Stimulated activated CD4-positive, alpha-beta T cell treated with anti-CD3 and anti-CD28 coated beads, TNF-alpha, amount 100 ng/mL, for 4 hours (primary cell): ENCODE measurements at places on chromosomes 12 and 14.

- no peak for DNase-seq
Measured at GRCh38 chr14:75443203-75443969, 15.6 kb downstream of the JDP2 start.

GRCh38 chr12:10968765-10969456 is 17.8 kb downstream of the TAS2R50 start:
- no peak for DNase-seq

GRCh38 chr12:20696181-20696905 is 1.2 kb downstream of the SLCO1C1 start:
- no peak for DNase-seq

GRCh38 chr14:22847661-22848341 is 11.4 kb downstream of the MMP14 start:
- DNase-seq: no peak

GRCh38 chr12:86838711-86839110 is 582.5 kb upstream of the MGAT4C start:
- no peak for DNase-seq

GRCh38 chr12:920676-921075 is 28.8 kb downstream of the RAD52 start:
- DNase-seq: no peak

- DNase-seq: no peak
Measured at GRCh38 chr14:103859416-103860202, 12.2 kb upstream of the PPP1R13B start.

DNA sequence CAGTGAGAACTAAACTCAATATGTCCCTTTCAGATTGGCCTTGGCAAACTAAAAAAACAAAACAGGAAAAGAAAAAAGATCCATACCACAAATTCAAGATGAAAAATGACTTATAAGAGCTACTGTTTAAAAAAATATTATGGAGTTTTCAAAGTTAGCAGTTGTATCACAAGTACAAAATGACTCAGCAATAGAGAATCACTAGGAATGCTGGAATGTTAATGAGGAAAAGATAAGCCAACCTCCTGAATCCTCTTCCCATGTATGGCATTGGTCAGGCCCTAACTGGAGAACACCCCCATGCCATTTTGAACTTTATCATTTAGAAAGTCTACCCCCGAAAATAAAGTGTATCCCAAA is 62.2 kb downstream of the PPP1R36 start:
- no peak for DNase-seq

DNA sequence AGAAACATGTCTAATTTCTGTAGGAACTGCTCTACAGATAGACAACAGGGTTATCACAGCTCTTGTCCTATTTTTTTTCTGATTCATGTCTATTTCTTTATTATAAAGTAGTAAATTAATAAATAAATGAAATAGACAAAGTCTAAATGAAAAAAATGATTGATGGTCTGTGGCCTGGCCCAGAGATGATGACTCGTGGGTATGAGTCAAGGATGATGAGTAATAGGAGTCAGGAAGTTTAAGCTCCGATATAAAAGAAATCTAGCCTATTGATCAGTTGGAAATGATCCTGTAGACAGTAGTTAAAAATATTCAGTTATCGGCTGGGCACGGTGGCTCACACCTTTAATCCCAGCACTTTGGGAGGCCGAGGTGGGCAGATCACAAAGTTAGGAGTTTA is 90.6 kb upstream of the RTL1 start:
- no peak for DNase-seq
